ENCODE measurements at places on chromosomes 3 and 15.

GRCh38 chr3:124410471-124410870 lies 319.8 kb upstream of the UMPS start:
- peak; percentile 77 for DNase-seq

DNA sequence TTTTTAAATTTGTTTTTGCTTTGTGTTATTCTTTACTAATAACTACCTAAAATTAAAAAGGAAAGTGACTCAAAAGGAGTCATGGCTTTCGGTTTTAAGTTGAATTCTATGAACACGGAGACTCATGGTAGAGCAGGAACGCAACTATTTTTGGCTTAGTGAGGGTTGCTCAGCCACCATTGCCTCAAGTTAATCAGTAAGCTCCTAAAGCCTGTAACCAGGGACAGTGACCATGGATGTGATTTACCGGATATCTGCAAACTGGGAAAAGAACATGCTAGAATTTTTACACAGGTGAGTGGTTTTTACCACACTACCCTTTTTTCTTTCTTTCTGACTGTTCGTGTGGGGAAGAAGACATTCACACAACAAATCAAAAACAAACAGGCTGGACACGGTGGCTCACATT lies 11.8 kb downstream of the SLC12A8 start:
- DNase-seq = peak; percentile 84

DNA sequence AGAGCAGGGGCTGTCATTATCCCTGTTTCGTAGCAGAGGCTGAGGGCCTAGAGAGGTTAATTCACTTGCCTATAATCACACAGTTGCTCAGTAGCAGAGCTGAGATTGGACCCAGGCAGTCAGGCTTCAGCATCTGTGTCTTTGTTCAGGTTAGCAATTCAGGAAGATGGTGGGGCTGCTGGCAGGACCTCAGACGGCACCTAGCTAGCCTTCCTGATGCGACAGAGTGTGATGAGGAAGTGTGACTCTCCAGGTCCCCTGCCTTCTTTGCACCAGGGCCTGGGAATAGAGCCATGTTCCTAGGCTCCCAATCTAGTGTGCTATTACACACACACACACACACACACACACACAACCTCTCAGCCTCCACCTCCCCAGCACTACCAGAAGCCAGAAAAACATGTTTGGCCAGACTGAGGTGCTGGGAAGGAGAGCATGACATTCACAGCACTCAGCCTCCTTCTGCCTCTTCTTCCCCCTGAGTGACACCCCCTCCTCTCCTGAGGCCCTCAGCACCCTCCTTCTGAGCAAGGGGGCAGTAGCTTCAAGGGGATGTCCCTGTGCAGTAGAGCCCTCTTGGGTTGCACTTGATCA lies 88.9 kb downstream of the TLE3 start:
- no peak for DNase-seq

DNA sequence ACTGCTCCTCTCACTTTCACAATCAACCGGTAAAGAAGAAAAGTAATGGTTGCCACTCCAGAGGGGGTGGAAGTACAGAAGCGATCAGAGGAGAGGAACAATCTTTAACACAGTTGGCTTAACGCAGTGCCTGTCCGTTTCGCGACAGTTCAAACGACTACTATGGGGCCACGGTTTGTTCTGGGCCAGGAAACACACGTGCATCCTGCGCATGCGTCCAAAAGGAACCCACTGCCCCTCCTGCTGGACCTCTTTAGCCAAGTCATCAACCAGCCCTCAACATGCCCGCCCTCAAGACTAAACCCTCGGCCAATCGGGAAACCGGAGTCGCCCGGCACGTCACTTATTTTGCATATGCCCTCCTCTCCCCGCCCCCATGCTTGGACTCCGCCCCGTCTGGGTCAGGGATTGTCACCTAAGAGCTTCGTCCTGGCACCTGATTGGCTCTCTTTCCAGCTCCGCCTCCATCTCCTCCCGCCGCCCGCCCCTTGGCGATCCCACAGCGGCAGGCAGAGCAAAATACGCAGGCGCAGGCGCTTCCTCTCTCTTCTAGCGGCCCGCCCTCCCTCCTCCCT lies 345 bp upstream of the CDV3 start:
- peak; percentile 99 for DNase-seq

GRCh38 chr3:65033576-65033975 lies 345.8 kb upstream of the ADAMTS9 start:
- peak; percentile 10 for DNase-seq

- no peak for DNase-seq
Measured at GRCh38 chr3:194253270-194253669, 97.9 kb downstream of the CPN2 start.

GRCh38 chr3:169607949-169608348 lies 55.6 kb downstream of the MECOM start:
- DNase-seq = peak; percentile 13

DNA sequence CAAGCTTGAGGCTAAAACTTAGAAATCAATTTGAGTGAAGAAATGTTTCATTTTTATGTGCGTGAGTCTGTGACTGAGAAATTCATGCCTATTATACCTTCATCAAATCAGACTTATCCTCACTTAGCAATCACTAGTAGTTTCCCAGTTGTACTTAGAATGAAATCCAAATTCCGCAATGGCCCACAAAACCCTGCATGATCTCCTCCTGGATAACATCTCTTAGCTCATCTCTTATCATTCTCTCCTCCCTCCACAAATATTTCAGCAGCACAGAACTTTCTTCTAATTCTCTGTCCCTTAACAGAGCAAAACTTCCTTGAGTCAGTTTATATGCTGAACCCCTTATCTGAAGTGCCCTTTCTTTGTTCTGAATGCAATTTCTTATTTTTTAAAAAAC lies 198.8 kb upstream of the TGFBR2 start:
- no peak for DNase-seq

GRCh38 chr3:171640520-171641412 lies 169.5 kb downstream of the PLD1 start:
- peak; percentile 84 for DNase-seq

- no peak for DNase-seq
Measured at GRCh38 chr3:151362751-151363174, 21.8 kb downstream of the P2RY12 start.

DNA sequence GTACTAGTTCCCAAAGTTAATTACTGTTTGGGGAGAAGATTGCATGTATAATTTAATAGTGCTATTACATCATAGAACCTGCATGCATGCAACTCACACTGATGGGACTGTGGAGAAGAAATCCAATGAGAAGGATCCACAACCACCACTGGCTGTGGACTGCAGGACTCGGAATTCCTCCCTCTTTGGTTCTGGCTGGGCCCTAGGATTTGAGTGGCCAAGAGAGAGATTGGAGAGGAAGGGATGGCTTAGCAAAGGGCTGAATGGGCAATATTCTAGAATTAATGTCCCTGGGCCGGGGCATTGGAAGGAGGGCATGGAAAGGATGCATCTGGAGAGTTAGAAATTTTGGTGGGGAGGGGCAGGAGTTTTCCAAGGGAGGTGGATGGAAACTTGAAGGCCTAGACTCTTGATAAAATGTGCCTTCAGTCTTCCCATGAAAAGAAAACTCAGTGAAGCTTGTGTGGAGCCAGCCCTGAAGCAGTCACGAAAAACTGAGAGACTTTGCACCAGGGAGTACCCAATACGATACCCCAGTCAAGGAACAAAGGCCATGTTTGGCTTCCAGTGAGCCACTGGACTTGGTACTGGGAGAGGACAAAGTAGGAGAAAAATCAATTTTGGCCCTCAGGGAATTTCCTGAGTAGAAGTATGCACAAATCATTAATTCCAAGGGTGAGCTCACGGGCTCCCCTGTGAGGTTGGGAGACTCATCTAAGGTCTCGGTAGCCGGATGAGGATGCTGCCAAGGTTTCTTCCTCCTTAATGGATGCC lies 31.4 kb upstream of the TPM1 start:
- DNase-seq = no peak

Measured in renal cortical epithelial cell (primary cell).